Aorta (tissue), 5 donors: ENCODE measurements at places on chromosomes 3 and 15. TPM values are rescaled to one million over a fixed set of nuclear protein-coding genes. Genes with fewer than 3 reads are reported as not detected.

- H3K36me3 ChIP-seq = no peaks in the 10 kb centered on the region
- no peaks in the 10 kb centered on the region for H3K27me3 ChIP-seq
- H3K4me1 ChIP-seq = no peaks in the 10 kb centered on the region
- H3K27ac ChIP-seq = no peak overlapping the region
- no peak overlapping the region for H3K4me3 ChIP-seq
Observed at GRCh38 chr3:26839001-26839400, 216.4 kb downstream of the LRRC3B start.

- DNase-seq = no peak
- no peak overlapping the region for H3K4me3 ChIP-seq
- no peak overlapping the region for H3K27ac ChIP-seq
- no peaks in the 10 kb centered on the region for H3K36me3 ChIP-seq
Observed at GRCh38 chr3:73540969-73541740, 83.6 kb downstream of the PDZRN3 start.

DNA sequence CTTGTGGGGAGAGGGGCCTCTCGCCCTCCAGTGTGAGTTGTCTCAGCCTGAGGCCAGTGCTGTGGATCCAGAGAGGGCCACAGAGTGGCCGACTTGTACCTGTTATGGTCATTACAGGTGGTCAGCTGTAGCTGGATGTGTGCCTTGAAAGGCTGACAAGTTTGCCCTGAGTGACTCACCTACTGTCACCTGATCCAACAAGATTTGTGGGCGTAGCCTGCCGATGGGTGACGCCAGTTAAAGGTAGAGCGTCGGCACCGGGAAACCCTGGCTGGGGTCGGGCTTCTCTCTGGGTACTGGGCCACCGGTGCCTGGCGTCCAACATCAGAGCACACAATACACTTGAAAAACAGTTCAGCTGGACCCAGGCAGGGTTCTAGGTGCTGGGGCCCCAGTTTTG is 2.8 kb upstream of the ISG20 start:
- H3K36me3 ChIP-seq = no peaks in the 10 kb centered on the region
- no peak overlapping the region for H3K4me3 ChIP-seq
- no peaks in the 10 kb centered on the region for H3K4me1 ChIP-seq

Gene GOLGA8T
- not detected for total RNA-seq

Gene ZBED2
- total RNA-seq = not detected

GRCh38 chr3:198107840-198108734 is 148.1 kb downstream of the LMLN start:
- H3K27ac ChIP-seq = no peak overlapping the region
- no peak overlapping the region for H3K4me3 ChIP-seq
- DNase-seq = no peak

DNA sequence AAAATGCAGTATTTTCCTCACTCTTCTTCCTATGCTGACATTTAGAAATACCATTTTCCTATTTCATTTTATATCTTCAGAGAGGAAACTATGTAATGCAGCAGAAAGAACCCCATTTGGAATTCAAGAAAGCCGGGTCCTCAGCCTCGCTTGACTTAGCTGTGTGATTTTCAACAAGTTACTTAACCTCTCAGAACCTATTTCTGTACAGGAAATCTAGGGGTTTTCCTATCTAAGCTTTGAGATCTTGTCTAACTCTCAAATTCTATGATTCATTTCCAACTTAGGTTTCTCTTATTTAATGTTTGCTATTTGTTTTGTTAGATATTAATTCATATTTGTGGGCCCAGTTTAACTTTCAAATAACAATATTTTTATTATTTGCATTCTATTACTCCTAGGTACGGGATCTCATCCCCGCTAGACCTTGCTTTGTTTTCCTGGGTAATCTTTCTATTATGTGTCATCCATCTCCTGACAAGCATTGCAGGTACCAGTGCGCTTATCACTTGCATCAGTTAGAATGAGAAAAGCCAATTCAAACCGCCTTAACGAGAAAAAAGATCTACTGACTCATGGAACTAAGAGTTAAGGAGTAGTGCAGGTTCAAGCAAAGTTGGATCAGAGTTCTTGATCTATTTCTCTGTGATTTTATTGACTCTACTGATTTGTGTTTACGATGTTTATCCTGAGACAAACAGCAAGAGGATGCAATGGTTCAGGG is 70.6 kb upstream of the BHLHE40 start:
- H3K27ac ChIP-seq = no peak overlapping the region
- DNase-seq = no peak
- no peaks in the 10 kb centered on the region for H3K36me3 ChIP-seq
- no peak overlapping the region for H3K4me3 ChIP-seq
- H3K4me1 ChIP-seq = no peaks in the 10 kb centered on the region

Gene GPR27
- 2.1 TPM for total RNA-seq

- no peaks in the 10 kb centered on the region for H3K27me3 ChIP-seq
- no peak overlapping the region for H3K4me3 ChIP-seq
- no peak overlapping the region for H3K27ac ChIP-seq
- H3K36me3 ChIP-seq = no peaks in the 10 kb centered on the region
- no peak for DNase-seq
Observed at GRCh38 chr3:93843981-93844380, 129.7 kb downstream of the PROS1 start.
